Left cardiac atrium (tissue), 4 donors: ENCODE measurements at places on chromosomes 11 and 22. TPM values are rescaled to one million over a fixed set of nuclear protein-coding genes. Genes with fewer than 3 reads are reported as not detected.

Gene SCGB1D2
- total RNA-seq, result not detected

Gene OR5D13
- not detected for total RNA-seq

Gene UBQLNL
- total RNA-seq, result 0.16 TPM

Gene APOBEC3G
- 6.8 TPM for total RNA-seq
